Liver (tissue), 10 donors: ENCODE measurements at places on chromosomes 2 and 18. TPM values are rescaled to one million over a fixed set of nuclear protein-coding genes. Genes with fewer than 3 reads are reported as not detected.

GRCh38 chr18:54905629-54906028 lies 53.6 kb downstream of the CCDC68 start:
- no peak for DNase-seq
- no peak overlapping the region for H3K27ac ChIP-seq
- H3K4me1 ChIP-seq: no peaks in the 10 kb centered on the region
- no peaks in the 10 kb centered on the region for H3K27me3 ChIP-seq
- no peaks in the 10 kb centered on the region for H3K36me3 ChIP-seq

Gene CPO
- not detected for total RNA-seq

Gene SPEG
- total RNA-seq: 0.75 TPM

GRCh38 chr2:37883518-37883917 lies 41.6 kb upstream of the RMDN2 start:
- H3K4me1 ChIP-seq: no peaks in the 10 kb centered on the region
- H3K4me3 ChIP-seq: no peak overlapping the region
- DNase-seq: no peak
- H3K27me3 ChIP-seq: no peaks in the 10 kb centered on the region
- H3K36me3 ChIP-seq: no peaks in the 10 kb centered on the region

GRCh38 chr2:129907256-129907998 lies 72.0 kb upstream of the RAB6C start:
- H3K36me3 ChIP-seq: no peaks in the 10 kb centered on the region
- H3K4me1 ChIP-seq: no peaks in the 10 kb centered on the region
- DNase-seq: no peak
- no peak overlapping the region for H3K27ac ChIP-seq
- no peak overlapping the region for H3K4me3 ChIP-seq
- no peaks in the 10 kb centered on the region for H3K27me3 ChIP-seq

- no peak overlapping the region for H3K4me3 ChIP-seq
- no peak overlapping the region for H3K27ac ChIP-seq
- no peaks in the 10 kb centered on the region for H3K36me3 ChIP-seq
- H3K4me1 ChIP-seq: no peaks in the 10 kb centered on the region
- no peaks in the 10 kb centered on the region for H3K27me3 ChIP-seq
Observed at GRCh38 chr18:56191334-56191733, 447.1 kb downstream of the TXNL1 start.

GRCh38 chr18:69494841-69495240 lies 94.2 kb downstream of the DOK6 start:
- no peak for DNase-seq
- H3K36me3 ChIP-seq: no peaks in the 10 kb centered on the region
- H3K27me3 ChIP-seq: no peaks in the 10 kb centered on the region
- no peak overlapping the region for H3K27ac ChIP-seq
- H3K4me3 ChIP-seq: no peak overlapping the region
